ENCODE measurements at places on chromosomes 2 and 18.

GRCh38 chr18:68596016-68596415, 118.9 kb downstream of the TMX3 start:
- DNase-seq, result no peak

DNA sequence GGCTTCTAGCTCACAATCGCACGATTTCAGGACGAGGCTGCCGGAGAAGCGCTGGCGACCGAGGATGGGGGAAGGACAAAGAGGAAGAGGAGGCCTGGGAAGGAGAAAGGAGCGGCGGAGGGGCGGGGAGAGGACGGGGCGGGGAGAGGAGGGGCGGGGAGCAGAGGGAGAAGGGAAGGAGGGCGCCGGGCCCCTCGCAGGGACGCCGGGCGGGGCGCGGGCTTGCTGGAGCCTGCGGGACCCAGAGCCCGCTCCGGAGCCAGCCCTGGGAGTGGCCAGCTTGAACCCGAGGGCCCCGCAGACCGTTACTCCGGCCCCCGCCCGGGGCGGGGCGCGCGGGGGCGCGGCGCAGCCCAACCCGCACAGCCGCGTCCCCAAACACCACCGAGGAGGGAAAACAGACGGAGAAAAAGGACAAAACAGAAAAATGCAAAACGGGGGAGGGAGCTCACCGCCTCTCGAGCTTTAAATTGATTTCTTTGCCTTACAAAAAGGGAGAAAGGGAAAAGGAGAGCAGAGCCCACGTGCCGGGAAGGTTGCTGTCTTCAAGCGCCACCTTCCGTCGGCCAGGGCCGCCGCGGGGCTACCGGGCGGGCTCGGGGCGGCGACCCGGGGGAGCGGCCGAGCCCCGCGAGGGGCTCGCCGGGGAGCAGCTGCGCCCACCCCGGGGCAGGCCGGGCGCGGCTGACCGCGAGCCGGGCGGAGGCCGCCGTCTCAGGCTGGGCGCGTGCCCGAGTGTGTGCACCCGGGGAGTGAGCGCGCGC, 781 bp upstream of the SOX11 start:
- no peak for DNase-seq

DNA sequence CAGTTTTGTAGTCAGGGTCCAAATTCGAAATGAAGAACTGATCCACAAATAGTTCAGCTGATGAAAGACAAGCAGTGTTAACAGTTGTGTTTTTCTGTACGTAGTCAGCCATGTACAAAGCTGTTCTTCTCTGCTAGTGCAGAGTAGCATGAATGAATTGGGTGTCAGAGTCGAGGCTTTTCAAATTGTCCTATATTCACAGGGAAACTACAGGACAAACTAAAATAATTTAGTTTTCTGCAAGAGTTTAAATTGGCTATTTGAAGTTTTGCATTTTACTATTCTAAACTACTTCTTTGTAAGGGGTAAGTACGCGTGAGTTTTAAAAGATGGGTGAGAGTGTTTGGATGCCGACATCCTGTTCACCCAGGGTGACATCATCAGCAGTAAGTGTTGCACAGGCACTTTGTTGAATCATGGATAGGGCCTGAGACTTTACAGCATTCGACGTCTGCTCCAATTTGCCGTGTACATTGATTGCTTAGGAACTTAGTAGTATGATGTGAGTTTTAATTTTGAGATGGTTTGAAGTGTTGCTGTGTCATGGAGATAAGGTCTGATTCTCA, 147.2 kb upstream of the NFATC1 start:
- no peak for DNase-seq

DNA sequence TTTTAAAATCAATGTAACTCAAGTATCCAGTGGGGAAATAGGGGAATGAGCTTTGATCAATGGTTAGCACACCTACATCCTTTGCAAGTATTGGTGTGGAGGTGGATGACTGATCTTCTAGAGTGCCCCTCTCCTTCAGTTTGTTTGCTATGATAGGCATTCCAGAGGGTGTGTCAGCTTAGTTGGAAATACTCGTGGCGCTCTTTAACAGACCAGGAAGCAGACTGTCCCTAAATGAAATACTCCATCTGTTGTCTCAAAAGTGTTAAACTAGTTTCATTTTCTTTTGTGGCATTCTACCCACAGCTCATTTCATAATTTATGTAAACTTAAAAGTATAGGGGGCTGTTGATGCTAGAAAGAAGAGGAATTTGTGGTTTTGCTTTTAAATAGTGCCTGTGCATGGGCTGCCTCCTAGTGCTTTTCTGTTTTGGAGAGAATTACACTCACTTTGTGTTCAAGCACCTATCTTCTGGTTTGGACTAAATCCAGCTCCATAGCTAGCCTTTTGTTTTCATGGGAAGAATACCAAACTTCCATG, 66.2 kb downstream of the STAT1 start:
- DNase-seq, result no peak

- no peak for DNase-seq
Observed at GRCh38 chr2:110702514-110703380, 24.9 kb upstream of the BUB1 start.

- no peak for DNase-seq
Observed at GRCh38 chr18:12162786-12163185, 69.1 kb downstream of the ANKRD62 start.

DNA sequence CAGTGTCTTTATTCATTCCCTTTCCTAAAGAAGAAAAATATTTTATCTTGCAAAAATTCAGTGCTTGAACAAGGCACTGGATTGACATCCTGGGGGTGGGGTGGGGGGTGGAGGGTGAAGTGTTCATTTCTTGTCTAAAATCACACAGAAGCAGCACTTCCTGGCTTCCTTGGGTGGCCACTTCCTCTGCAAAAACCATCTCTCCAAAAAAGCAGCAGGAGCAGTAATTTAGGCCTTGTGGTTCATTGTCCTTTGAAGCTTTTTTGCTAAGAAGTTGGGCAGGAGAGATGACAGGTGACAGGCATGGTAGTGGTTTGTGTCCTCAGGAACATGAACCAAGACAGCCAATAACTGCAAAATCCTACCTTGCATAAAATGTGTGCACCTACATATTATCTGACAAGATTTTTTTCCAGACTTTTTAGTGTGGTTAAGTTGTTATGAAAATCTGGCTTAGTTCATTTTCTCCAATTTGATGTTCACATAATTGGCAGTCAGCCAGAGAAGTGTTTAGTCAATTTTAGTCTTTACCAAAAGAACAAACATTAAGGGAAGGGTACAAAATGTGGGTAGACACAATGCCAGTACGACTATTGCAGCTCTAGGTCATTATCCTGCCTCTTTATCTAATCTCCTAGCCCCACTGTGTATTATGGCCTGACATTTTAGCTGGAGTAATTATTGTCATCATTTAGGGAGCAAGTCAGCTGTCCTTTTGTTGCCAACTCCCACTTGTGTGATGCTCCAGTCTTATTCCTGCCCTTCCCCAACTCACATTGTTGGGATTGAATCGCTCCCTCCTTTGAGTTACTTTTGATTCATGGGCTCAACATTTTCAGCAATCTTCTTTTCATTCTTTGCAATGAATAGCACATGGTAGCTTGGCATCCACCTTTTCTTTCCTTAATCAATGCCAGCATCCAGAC, 177.2 kb downstream of the MYO3B start:
- DNase-seq, result no peak

DNA sequence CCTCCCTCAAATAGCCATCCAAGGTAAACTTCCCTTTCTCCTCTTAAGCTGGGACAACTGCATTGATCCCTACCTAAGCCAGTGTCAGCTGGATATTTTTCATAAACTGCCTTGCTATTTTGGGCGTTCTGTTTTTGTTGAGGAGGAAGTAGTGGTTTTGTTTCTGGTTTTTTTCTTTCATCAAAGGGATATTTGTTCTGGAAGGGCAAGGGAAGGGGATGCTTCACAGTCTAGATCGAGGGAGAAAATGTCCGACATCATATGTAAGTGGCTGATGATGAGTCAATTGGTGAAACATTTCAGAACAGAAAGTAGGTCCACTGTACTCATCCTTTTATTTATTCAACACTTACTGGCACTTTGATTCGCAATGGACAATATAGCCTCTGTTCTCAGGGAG, 31.0 kb downstream of the TANC1 start:
- no peak for DNase-seq

DNA sequence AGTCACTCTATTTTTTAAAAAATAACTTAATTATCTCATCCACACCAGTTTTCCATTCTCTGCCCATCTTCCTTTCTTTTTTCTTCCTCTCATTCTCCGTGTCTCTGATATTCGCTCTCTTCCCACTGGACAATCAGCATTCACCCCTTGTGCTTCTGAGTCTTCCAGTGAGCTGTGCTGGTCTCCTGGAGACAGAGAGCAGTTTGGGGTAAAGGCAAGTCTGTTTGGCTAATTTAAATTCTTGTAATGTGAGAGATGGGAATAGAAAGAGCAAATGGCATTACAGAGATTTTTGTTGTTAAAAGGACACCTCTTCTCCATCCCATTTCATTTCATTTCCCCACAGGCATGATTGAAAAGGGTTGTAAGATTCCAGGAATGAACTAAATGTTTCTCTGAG, 107.5 kb downstream of the DTNA start:
- no peak for DNase-seq

Measured in lower lobe of right lung (tissue), 2 donors.